Activated CD8-positive, alpha-beta memory T cell treated with anti-CD3 and anti-CD28 coated beads, Interleukin-2, amount 50 U/mL, for 4 hours (primary cell): ENCODE measurements at places on chromosomes 2 and 18.

GRCh38 chr2:84906900-84907714 lies 1.7 kb downstream of the TMSB10 start:
- peak; percentile 37 for DNase-seq

- no peak for DNase-seq
Observed at GRCh38 chr2:24365826-24366225, 5.5 kb upstream of the ITSN2 start.

GRCh38 chr18:66167829-66168684 lies 417.2 kb downstream of the CDH7 start:
- DNase-seq, result no peak

DNA sequence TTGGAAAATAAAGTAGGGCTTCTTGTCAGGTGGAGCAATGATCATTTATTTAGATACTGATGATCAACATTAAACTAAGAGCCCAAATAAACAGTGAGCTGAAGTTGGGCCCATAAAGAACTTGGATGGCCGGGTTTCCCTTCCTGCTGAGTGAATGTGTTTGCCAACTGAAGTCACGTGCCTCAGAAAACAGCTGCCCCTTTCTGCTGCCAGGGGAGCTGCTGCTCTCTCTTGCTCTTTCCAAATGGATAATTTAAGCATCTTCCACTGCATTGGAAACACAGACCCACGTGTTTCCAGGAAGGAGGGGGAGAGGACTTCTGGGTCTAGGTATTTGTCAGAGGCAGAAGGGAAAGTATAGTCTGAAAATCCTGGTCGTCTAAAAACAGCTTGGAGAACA lies 22.9 kb upstream of the NCKAP5 start:
- DNase-seq, result no peak

DNA sequence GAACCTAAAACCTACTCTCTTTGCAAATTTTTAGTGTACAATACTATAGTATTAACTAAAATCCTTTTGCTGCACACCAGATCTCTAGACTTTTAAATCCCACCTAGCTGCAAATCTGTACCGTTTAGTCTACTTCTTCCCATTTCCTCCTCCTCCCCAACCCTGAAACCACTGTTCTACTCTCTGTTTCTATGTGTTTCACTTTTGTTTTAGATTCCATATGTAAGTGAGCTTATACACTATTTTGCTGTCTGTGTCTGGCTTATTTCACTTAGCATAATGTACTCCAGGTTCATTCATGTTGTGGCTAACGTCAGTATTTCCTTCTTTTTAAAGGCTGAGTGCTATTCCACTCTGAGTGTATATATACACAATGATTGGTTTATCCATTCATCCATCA lies 18.4 kb upstream of the DSC2 start:
- DNase-seq, result no peak

DNA sequence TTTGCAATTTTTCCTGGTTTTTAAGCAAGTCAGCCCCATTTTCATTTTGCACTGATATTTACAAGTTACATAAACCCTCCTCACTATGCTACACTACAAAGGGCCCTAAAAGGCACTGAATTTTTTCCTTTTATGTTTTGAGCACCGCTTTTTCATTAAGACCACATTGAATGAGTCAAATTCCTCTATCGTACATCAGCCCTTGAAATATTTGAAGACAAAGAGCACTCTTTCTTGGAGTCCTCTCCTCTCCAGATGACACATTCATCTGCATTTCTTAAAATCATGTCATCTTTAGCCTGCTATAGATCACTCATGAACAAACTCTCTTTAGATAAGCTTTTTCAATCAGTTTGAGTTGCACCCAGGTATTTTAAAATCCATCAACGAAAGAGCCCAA lies 306.6 kb upstream of the SOX11 start:
- no peak for DNase-seq

GRCh38 chr2:43269074-43269572 lies 42.7 kb upstream of the ZFP36L2 start:
- no peak for DNase-seq

GRCh38 chr2:178114462-178114861 lies 2.2 kb downstream of the RBM45 start:
- no peak for DNase-seq

- no peak for DNase-seq
Observed at GRCh38 chr2:68809324-68810240, 61.6 kb downstream of the BMP10 start.

DNA sequence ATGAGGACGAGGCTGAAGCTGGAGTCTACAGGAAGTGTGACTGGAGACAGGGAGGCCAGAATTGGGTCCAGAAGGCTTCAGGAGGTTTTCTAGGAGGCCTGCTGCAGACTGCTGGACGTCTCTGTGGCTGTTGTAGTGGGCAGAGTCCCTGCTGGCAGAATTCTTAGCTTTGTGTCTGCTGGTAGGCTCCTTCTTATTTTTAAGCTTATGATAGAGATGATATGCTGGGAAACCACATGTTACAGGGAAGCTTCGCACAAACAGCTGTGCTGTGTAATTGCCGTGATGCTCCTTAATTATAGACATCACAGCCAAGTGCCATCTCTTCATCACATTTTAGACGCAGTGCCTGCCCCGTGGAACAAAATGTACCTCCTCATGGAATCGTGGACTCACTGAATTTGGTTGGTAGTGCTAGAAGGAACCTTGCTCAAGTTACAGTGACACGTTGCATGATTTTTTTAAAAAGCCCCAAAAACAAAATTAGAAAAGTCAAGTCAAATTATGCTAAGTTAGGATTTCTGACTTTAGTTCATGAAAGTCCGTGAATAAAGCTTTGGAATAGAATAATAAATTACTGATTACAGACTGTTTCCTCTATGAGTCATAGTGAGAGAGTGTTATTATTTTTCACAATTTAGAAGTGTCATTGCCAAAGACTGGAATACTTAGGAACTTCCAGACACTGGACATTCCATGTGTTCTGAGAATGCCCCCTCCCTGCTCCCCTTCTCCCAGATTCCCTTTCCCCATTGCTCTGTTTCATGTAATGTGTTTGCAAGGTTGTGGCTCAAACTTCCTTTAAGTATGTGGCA lies 144.1 kb downstream of the FHOD3 start:
- no peak for DNase-seq

- DNase-seq, result no peak
Observed at GRCh38 chr2:138720035-138720838, 60.0 kb downstream of the NXPH2 start.

DNA sequence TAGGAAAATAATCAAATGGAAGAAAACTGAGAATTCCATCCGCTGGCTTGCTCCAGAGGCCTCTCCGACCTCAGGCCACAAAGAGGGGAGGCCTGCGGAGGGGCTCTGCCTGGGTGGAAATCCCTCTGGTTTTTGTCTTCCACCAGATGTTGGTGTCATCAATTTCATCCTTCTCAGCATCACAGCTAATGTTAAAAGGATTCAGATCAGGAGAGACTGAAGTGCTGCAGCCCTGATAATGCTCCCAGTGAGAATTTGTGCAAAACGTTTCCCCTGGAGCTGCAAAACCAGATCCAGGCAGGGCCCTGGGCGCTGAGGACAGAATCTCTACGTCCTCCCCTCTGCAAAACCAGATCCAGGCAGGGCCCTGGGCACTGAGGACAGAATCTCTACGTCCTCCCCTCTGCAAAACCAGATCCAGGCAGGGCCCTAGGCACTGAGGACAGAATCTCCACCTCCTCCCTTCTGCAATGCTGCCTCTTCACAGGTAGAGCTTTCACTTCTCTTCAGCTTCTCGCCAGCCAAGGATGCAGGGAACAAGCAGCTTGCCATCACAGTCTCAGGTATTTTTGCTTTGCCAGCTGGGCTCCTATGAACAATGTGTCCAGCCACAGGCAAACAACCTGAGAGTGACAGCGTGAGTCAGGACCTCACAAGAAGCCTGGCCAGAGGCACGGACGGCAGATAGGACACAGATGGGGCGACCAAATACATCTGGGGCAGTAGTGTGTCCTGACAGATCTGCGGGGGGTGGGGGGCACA lies 81.2 kb downstream of the TMEM18 start:
- no peak for DNase-seq
